ENCODE measurements at places on chromosomes 11 and 22.

GRCh38 chr11:36583667-36584066, 10.6 kb upstream of the IFTAP start:
- no peak for DNase-seq

DNA sequence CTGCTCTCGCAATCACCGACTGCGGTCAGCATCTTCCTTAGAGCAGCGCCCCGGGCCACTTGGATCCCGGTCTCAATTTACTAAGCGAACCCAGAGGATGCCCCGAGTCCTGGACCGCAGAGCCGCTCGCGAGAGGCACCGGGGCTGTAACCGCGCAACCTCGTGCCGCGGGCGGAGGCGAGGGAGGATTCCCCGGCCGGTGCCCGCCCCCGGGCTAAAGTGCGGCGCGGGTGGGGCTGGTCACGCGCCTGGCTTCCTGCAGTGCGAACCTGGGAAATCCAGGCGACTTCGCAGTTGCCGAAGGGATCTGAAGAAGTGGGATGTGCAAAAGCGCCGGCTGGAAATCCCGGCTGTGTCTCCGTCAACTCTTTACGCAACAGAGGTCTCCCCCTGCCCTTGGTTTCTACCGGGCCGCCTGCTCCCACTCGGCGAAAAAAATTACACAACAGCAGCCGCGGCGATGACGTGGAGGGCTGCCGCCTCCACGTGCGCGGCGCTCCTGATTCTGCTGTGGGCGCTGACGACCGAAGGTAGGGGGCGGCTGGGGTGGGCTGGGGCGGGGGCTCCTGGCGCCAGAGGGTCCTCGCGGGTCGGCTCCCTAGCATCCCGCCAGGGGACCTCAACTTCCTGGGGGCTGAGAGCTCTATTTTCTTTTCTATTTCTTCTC, at the start of gene NCR3LG1:
NCR3LG1 (plus strand) TSS at position 291 of the 667 bp plus-strand sequence; CDS start at position 461, 170 bp downstream.
- no peak for DNase-seq

DNA sequence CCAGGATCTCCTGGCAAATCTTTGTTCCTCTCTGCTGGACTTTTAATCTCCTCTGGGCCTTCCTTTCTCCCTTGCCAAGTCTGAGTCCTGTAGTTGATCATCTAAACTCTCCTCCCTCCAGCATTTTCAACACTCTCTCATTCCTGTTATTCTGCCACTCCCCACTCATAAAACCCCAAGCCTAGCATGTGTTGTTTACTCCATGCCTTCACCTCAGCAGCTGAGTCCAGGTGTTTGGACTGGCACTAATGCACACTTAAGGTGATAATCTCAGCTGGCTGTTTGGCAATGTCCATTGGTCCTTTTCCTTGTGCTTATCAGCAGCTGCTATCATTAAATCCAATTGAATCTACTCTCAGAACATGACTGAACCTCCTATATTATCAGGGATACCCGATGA, 876.8 kb upstream of the TENM4 start:
- no peak for DNase-seq

DNA sequence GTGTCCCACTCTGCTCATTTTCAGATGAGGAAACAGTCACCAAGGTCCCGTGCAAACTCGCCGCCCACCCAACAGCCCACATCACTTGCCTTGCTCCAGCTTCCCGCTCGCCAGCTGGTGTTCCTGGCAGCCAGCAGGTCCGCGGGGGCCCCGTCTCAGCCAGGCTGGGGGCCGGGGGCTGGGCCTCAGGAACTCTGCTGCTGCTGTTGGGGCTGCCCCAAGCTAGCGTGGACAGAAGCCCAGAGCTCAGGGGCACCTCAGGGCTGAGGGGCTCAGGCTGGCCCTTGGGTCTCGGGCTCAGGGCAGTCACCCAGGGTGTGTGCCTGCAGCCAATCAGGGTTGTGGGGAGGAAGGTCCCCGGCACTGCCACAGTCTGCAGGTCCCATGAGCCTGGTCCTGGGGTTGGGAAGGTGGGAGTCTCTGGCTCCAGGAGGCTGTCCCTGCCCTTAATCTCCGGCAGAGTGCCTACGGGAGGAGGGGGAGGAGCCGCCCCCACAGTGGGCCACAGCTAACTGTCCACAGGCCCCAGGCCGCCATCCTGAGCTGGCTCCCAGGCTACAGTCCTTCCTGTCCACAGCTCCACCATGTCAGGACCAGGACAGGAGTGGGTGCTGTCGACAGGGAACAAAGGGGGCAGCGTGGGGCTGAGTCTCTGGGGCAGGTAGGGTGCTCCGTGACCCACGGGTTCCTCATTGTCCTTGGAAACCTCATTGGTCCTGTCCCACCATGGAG, 65.2 kb downstream of the ARFGAP3 start:
- DNase-seq, result no peak

DNA sequence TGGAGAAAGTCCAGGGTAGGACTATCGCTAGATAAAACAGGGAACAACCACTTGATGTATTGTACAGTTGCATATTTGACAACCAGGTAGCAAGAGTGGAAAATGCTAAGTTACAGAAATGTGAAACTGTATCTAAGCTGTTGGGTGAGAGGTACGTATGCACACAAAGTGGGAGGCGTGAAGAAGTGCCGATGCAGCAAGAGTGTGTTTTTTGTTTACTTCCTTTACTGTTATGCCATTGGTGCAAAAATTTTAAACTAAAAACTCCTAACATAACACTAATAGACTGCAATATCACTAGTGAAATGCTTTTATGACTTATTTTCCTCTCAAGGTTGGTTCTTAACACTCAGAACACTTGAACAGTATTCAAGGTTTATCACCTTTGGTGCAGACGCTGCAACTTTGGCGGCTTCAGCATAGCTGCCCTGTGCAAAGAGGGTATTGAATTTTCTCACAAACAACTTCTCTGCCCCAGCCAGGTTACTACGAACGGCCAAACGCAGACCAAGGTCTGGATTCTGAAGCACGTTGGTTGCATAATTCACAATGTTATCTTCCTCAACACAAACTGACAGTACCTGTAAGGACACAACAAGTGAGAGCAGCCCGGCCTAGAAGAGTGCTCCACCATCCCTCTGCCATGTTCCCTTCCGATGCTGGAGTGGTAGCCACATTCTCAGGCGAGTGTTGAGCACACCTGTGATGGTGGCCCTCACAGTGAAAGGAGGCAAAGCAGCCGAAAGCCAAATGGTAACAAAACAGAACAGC, 55.8 kb upstream of the SLC25A1 start:
- no peak for DNase-seq

All from HT1080 (cell line).